Aortic smooth muscle cell (primary cell): ENCODE measurements at places on chromosomes 4 and X. TPM values are rescaled to one million over a fixed set of nuclear protein-coding genes. Genes with fewer than 3 reads are reported as not detected.

Gene RASGEF1B
- 9.6 and 10.9 TPM in 2 replicates for total RNA-seq

Gene CTAG1B
- not detected in 2 replicates for total RNA-seq

Gene P2RY8
- total RNA-seq = not detected in 2 replicates

Gene MND1
- 5.1 and 6.9 TPM in 2 replicates for total RNA-seq

Gene NXF2
- not detected in 2 replicates for total RNA-seq

Gene EVC2
- 9.2 and 9.6 TPM in 2 replicates for total RNA-seq

Gene SGMS2
- total RNA-seq = 77.5 and 93.9 TPM in 2 replicates
